Fibroblast of skin of scalp (primary cell): ENCODE measurements at places on chromosomes 1 and 21.

- DNase-seq, result no peak
These were observed 153.2 kb upstream of the HMCN1 start for GRCh38 chr1:185581020-185581419.

DNA sequence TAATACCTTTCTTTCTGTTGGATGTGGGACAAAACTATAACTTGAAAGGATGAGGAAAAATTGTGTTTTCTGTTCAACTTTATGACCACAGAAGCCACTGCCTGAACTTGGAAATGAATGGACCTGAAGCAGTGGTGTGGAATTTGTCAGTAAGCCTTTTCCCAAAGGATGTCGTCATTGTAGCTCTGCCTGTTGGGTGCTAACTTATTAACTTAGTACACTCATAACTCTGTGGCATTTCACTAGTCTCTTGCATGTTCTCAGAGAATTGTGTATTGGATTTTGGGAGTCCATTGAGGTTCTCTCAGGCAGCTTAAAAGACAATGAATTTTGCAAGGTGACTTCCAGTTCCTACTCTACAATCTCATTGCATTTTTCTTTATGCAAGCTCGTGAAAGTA is 49.6 kb downstream of the KCNK2 start:
- peak; percentile 35 for DNase-seq

GRCh38 chr1:58811303-58811702 is 27.5 kb upstream of the JUN start:
- no peak for DNase-seq

DNA sequence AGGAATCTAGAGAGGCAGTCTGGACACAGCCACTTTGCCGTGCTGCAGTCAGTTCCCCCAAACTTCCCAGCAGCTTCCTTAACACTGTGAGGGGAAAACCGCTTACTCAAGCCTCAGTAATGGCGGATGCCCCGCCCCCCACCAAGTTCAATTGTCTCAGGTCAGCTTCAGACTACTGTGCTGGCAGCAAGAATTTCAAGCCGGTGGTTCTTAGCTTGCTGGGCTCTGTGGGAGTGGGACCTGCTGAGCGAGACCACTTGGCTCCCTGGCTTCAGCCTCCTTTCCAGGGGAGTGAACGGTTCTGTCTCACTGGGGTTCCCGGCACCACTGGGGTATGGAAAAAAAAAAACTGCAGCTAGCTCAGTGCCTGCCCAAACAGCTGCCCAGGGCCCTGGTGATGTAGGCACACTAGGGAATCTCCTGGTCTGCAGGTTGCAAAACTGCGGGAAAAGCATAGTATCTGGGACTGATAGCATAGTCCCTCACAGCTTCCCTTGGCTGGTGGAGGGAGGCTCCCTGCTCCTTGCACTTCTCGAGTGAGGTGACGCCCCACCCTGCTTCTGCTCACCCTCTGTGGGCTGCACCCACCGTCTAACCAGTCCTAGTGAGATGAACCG is 23.7 kb upstream of the HFM1 start:
- no peak for DNase-seq

DNA sequence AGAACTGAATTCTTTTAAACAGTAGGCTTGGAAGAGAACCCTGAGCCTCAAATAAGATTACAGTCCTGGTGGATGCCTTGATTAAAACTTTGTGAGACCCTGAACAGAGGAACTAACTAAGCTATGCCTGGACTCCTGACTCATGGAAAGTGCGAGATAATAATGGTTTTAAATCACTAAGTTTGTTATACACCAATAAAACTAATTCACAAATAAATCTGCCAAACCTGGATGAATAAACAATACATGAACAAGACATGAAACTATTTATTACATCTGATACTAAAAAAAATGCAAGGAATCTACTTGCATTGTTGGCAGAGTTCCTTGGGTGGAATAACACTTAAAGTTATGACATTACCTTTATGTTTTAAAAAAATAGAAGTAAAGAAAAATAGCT is 118.4 kb downstream of the PIGK start:
- peak; percentile 8 for DNase-seq

GRCh38 chr1:62613325-62613727 is 16.0 kb downstream of the ANGPTL3 start:
- DNase-seq, result no peak
